ENCODE measurements at places on chromosomes 11 and 22.
A peak's percentile ranks its signal among the peaks of the same experiment; 100 is the strongest.

DNA sequence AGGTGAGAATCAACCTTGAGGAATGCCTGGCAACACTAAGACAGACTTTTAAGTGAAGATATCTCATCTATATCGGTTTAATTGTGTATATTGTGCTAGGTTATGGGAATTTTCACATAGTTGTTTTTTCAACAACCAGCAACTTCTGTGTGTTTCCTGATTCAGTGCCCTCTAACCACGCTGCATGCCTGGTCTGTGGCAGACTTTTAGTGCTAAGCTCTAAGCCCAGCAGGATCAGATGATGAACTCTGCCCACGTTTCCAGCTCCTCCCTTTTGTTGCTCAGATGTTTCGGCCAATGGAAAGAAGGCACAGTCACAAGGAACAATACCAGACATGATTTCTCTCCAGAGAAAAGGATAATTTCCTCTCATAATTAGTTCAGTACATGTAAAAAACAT lies 1.4 kb upstream of the VWA5A start:
- DNase-seq: no peak

DNA sequence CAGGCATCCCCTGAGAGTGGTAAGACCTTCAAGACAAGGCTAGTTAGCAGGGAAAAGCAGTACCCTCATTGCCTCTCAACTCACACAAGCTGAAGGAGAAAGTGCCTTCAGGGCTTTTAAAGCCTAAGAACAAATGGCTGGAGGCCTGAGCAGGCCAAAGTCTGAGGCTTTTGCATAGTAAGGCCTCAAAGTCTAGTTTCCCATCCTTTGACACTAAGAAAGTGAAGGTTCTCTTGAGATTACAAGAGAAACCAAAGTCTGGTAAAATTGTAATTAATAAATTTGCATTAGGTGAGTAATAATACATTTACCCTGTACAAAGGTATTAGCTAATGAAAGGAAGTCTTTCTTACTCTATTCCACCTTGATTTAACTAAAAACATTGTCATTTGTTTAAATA lies 47.0 kb upstream of the CCDC89 start:
- no peak for DNase-seq

DNA sequence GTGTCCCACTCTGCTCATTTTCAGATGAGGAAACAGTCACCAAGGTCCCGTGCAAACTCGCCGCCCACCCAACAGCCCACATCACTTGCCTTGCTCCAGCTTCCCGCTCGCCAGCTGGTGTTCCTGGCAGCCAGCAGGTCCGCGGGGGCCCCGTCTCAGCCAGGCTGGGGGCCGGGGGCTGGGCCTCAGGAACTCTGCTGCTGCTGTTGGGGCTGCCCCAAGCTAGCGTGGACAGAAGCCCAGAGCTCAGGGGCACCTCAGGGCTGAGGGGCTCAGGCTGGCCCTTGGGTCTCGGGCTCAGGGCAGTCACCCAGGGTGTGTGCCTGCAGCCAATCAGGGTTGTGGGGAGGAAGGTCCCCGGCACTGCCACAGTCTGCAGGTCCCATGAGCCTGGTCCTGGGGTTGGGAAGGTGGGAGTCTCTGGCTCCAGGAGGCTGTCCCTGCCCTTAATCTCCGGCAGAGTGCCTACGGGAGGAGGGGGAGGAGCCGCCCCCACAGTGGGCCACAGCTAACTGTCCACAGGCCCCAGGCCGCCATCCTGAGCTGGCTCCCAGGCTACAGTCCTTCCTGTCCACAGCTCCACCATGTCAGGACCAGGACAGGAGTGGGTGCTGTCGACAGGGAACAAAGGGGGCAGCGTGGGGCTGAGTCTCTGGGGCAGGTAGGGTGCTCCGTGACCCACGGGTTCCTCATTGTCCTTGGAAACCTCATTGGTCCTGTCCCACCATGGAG lies 65.2 kb downstream of the ARFGAP3 start:
- no peak for DNase-seq

DNA sequence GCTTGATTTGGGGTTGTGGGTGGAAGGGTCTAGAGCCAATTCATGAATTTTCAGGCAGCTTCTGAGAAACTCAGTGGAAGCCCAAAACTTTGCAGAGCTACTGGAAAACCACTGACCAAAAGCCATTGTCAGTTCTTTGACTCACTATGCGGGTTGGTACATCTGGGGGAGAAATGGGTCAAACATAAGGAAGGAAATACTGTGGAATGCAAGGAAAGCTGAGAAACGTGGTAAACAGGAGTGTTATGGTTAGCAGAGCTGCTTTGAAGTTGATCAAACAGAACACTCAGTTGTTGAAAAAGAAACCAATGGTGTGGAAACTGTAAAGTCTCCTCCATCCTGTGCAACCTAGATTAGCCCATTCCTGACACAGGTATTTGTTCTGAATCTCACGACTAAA lies 6.3 kb upstream of the ABTB2 start:
- DNase-seq: no peak

GRCh38 chr11:67996622-67997474 lies 7.0 kb downstream of the UNC93B1 start:
- DNase-seq: no peak

DNA sequence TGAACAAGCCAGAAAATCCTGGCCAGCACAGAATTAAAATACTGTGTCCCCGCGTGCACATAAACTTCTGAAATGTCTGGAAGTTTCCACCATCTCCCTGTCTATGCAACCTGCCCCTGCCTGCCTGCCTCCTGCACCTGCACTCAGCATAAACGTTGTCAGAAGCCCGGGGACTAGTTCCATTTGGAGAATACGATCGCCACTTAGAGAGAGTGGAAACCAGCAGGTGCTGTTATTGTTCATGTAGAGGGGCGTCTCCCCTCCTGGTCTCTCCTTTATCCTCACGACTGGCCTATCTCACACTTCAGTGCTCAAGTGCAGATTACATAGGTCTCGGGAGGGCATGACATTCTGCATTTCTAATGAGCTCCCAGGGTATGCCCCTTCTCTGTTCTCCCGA lies 35.6 kb downstream of the MPPED1 start:
- DNase-seq: no peak

DNA sequence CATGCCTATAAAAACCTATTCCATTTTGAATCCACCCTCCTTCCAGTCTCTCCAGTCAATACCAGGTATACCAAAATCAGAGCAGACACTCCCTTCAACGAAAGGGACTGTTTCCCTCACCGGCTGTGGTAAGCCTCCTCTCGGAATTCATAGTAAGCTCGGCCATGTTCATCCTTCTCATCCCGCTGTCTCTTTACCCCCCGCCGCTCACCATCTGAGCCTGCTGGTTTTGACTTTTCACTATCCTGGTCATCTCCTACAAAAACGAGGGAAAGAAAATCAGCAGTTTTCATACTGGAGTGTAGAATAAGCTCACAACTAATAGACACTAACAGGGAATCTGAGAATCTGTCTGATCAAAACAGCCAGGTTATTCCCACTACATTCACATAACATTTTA lies 3.1 kb downstream of the HNRNPUL2 start:
- DNase-seq: no peak

- DNase-seq: no peak
Measured at GRCh38 chr22:48171271-48171691, 1408.8 kb downstream of the TBC1D22A start.

DNA sequence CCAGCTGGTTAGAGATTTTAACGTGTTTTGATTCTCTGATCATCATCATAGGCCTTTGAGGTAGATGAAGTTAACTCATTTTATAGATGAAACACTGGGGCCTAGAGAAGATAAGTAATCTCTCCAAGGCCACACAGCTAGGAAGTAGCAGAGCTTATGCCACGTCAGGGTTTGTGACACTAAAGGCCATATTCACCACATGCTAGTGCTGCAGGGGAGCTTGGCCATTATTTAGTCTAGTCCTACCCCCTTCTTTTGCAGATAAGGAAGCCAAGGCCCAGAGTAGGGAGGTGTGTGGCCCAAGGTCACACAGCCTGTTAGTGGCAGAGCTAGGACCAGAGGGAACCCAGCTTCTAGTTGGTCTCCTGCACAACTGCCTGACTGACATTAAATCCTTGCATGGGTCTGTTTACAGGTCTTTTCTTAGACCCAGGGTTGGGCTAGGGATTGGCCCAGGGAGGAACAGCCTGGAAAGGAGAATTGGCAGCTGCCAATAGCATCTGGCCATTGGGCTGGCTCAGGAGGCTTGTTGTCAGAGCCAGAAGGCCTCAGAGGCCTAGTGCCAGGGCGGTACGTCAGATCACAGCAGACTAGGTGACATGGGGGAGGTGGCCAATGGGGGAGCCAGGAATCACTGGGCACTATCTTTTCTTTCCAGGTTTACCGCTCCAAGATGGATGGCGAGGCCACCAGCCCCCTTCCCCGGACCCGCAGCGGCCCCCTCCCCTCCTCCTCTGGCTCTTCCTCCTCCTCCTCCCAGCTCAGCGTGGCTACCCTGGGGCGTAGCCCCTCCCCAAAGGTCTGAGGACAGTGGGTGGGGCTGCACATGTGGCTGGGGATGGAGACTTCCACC lies 36.0 kb downstream of the PHLDB1 start:
- DNase-seq: peak; percentile 45

DNA sequence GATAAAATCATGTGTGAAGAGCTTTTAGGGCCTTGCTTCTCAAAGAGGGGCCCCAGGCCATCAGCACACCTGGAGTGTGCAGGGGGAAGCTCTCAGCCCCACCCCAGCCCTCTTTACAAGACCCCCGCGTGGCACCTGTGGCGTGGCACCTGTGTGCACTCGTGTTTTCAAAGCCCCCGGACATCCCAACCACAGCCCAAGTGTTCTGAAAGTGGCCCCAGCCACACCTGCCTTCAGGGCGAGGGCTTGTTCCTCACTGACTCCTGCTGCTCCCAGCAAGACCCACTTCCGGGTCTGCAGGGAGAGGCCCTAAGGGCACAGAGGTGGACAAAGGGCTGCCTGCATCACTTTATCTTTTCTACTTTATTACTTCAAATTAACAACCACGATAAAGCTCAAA lies 17.5 kb upstream of the TMEM184B start:
- no peak for DNase-seq

DNA sequence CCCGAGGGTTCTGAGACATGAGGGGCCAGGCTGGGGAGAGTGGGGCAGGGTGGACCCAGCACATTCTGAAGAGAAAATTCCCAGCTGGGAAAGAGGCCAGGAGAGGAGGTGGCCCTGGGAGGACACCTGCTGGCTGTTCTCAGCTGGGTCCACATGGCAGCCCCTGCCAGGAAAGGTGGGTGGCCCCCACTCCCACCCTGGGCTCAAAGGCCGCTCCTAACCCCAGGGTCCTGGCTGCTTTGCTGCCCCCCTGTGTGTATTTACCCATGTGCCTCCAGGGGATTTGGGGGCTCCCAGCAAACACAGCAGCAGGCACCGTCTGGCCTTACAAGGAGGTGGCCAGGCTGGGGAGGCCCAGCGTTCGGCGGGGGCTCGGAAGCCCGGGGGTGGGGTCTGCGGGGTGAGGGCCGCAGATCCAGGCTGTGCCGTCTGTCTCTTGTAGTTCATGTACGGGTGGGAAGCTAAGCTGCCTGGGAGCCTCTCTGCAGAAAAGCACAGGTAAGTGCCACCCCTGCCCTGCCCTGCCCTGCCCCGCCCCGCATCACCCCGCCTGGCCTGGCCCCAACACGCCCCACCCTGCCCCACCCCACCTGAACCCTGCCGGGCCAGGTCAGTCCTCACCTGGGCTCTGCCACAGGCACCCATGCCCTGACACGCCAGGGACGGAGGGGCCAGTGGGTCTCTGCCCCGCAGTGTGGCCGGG lies 10.6 kb downstream of the MUC5B start:
- DNase-seq: no peak

GRCh38 chr11:117872975-117873827 lies 3.3 kb downstream of the FXYD6 start:
- DNase-seq: no peak

GRCh38 chr22:29144786-29145160 lies 60.9 kb upstream of the EMID1 start:
- DNase-seq: no peak

DNA sequence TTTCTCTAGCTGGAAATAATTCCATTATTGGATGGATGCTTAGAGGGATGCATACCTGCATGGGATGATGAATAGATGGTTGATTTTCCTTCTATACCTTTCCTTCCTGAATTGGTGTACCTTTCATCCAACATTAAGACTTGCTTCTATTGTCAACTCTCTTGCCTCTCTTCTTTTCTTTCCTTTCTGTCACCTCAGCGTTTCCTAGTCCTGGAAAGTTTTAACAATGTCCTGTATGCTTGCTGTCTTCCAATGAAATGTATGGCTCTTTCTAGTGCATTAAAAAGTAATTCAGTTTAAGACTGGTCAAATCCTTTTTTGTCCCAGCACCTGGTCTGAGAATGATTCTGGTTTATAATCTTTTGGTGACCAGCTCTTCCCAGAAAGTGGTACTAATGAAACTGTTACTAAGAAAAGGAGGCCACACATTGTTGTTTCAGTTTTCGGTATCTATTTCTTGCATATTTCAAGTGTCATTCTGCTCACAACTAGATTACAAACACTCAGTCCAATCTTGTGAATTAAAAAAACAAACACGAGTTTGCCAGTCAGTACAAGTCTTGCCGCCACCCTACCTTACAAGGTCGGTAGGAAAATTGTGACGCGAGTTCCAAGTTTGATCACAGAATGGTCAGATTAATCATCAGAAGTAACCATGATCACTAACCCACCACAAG lies 8.0 kb downstream of the POU2AF1 start:
- DNase-seq: no peak

- DNase-seq: no peak
Measured at GRCh38 chr11:111155021-111155420, 90.5 kb upstream of the POU2AF2 start.

DNA sequence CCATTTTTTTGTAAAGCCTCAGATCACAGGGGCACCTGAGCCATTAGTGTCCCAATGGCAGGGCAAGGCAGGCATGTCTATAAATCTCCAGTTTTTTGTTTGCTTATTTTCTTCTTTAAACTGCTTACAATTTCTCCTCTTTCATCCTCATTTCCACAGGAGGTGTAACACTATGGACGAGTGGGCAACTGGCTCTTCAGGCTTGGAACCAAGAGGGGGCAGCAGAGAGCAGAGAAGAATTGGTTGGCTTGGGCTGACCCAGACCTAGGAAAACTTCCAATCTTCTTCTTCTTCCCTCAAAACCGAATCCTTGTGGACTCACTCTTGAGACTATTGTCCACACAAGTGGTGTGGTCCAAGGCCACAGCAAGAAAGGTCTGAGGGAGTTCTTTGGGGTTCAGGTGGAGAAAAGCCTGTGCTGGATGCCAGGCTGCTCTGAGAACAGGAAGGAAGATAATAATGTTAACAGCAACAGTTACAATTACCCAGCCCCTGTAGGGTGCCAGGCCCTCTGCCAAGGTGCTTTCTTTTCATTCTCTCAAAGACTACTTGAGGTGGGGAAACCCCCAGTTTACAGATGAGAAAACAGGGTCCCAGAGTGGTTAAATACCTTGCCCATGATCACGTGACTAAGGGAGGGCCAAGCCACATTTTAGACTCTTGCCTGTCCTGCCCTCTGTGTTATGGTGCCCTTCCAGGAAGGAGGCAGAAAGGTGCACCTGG lies 70.7 kb upstream of the E2F8 start:
- no peak for DNase-seq

- DNase-seq: no peak
Measured at GRCh38 chr11:115652496-115652895, 148.3 kb upstream of the CADM1 start.

- DNase-seq: no peak
Measured at GRCh38 chr11:44600839-44601383, 35.4 kb downstream of the CD82 start.
